ENCODE measurements at places on chromosomes 3 and 15.

DNA sequence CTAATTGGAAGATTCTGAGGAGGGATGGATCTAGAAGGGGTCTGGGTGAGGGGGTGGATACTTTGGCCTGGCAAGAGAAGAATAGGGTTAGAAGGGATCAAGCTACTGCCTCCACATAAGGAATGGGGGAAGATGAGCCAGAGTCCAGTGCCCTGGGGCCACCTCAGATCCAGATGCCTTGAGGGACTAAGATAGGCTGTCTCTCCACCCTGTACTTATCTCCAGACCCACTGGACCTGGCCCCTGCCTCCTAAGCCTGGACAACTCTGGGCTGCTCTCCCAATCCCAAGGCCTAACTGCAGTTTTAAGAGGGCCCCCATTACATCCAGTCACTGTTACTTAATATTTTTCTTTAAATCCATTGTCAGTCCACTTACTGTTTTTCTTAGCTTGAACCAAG lies 2.0 kb downstream of the DVL3 start:
- no peak for DNase-seq

GRCh38 chr15:31272558-31273257 lies 53.9 kb upstream of the KLF13 start:
- peak; percentile 91 for DNase-seq

GRCh38 chr15:78312957-78313356 lies 13.5 kb upstream of the SKIC8 start:
- DNase-seq, result no peak

DNA sequence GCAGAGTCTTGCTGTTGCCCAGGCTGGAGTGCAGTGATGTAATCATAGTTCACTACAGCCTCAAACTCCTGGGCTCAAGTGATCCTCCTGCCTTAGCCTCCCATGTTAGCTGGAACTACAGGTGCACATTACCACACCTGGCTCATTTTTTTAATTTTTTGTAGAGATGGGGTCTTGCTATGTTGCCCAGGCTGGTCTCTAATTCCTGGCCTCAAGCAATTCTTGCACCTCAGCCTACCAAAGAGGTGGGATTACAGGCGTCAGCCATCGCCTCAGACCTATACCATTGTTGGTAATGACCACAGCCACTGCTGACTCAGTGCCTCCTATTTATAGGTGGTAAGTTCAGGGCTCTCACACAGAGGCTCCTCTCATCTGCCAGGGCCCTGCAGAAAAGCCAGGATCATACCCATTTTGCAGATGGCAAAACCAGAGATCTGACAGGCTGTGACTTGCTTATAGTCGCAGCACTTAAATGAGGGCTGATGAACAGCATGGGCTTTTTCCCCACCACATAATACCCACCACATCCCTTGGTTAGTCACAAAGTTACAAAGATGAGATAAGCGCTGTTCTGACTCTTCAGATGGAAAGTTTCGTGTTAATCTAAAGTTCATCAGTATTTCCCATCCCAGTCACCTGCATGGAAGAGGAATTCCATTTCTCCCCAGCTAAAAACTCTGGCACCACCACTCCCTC lies 21.8 kb upstream of the SPATA12 start:
- DNase-seq, result no peak

DNA sequence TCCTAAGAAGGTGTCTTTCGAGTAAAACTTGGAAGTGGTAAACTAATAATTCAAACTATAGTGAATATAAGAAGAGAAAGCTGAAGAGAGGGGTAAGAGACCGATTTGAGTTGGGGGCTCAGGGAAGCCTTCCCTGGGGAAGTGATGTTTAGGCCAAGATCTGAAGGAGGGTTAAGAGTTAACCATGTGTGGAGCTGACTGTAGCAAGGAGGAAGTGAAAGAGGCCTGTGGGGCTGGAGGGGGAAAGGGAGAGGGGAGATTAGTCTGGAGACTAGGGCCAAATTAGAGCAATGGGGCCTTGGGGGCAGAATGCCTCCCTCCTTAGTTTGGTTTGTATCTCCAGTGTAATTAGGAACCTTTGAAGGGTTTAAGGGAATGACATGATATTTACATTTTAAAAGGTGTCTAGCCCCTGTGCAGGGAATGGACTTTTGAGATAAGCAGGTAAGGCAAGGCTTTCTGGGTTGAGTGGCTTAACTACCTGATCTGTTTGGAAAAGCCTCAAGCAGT lies 2.2 kb downstream of the ZNF592 start:
- DNase-seq, result no peak

GRCh38 chr3:7368597-7368996 lies 507.7 kb downstream of the GRM7 start:
- no peak for DNase-seq

DNA sequence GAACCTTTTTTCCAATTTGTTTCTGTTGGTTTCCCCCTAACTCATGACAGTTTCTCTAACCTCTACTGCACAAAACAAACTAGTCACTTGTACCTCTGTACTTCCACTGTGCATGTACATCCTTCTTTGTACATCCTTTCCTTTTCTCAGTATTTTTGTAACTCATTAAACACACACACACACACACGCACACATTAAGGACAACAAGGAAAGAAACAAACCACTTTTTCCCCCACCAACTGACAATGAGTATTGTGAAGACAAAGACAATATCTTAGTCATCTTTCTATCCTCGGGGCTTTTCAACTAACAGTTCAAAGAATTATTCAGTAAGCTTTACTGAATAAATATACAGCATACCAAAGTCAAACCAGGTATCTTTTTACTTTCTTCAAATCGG lies 170.5 kb downstream of the VPS13C start:
- no peak for DNase-seq

GRCh38 chr3:98717584-98717983 lies 45.6 kb upstream of the ST3GAL6 start:
- no peak for DNase-seq

DNA sequence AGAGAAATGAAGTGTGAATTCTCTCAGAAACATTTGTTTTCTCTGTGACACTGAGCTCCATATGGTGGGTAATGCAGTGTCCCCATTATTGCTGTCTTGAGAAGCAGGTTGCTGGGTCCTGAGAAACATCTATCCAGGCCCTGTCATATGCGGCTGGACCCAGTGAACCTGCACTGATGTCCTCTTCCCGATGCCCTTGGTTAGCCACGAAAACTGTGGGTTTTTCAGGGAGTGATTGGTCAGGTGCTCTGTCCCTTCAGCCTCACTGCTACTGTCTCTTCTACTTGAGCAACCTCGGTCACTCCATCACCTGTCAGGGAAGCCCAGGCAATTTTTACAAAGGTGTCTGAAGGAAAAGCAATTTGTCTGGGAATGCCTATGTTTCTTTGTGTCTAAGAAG lies 77.0 kb downstream of the SLC7A14 start:
- no peak for DNase-seq

GRCh38 chr15:51074926-51075325 lies 19.8 kb downstream of the TNFAIP8L3 start:
- DNase-seq, result no peak

- no peak for DNase-seq
Measured at GRCh38 chr3:29686889-29687592, 406.2 kb downstream of the RBMS3 start.

DNA sequence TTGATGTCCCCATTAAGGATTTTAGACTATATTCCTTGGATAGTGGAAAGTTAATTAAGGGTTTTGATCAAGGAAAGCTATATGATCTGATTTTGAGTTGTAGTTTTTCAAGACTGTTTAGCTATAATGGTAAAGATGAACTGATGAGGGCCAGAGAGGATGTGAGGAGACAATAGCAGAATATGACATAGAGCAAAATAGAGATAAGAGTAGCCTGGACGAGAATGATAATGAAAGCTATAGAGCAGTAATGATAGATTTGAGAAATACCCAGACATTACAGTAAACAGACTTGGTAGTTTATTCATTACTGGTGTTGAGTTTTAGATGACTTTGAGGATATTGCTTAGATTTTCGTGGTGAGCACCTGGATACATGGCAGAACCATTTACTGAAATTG lies 3.8 kb downstream of the SUCNR1 start:
- DNase-seq, result no peak

- no peak for DNase-seq
Measured at GRCh38 chr3:22297436-22297835, 546.4 kb upstream of the ZNF385D start.

GRCh38 chr3:102354818-102355515 lies 79.8 kb upstream of the ZPLD1 start:
- no peak for DNase-seq

- DNase-seq, result no peak
Measured at GRCh38 chr3:100060685-100061484, 53.4 kb downstream of the FILIP1L start.

- no peak for DNase-seq
Measured at GRCh38 chr15:38231436-38231835, 21.2 kb upstream of the SPRED1 start.

DNA sequence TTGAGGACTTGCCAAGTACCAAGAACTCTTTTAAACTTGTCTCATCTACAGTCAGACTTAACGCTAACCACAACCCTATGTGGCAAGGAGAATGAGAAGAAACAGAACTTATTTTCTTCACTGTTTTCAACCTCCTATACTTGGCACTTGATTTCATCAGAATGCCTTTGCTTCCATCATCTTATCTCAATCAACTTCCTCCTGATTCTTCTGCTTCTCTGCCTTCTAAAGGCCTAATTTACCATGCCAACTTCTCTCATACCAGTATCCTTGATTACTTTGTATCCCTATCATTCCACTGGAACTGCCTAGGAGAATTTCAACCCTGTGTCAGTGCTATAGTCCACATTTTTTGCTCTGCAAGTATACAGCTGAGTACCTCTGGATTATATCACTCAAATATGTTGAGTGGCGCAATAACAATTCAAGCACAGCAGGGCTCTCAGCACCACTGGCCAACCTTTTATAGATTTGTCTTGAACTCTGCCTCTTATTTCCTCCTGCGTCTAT lies 413.6 kb downstream of the ROBO1 start:
- no peak for DNase-seq

DNA sequence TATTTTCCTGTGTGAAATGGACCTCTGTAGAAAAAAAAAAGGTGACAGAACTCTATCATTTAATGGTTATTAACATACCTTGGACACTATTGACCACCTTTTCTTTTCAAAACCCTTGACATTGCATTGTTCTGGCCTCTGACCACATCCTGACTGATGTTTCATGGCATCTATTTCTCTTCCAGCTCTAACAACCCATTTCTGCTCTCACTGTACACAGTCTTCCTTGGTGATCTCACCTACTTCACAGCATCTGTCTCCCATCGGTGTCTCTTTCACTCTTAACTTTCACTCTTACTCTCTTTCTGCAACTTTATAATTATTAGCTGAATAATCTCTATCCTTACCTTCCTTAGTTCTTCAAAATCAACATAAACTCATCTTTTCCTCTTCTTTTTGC lies 217.4 kb upstream of the CD96 start:
- DNase-seq, result no peak

DNA sequence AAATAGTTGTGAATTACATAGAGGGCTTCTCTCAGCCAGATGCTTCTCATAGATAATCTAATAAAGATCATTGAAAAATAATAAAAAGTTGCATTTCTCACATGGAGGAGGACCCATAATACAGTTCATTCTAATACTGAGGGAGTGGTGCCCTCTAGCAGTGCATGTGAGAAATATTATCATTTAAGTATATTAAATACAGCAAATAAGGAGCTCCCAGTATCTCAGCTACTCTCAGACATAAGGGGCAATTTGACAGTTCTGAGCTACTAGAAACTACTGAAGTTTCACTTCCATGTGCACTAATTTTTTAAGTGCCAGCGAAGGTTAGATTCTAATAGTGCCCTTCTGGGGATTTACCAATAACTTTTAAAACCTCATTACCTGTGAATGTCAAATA lies 188.3 kb downstream of the IL5RA start:
- DNase-seq, result peak; percentile 49

GRCh38 chr15:68126396-68126795 lies 72.3 kb downstream of the PIAS1 start:
- DNase-seq, result no peak

DNA sequence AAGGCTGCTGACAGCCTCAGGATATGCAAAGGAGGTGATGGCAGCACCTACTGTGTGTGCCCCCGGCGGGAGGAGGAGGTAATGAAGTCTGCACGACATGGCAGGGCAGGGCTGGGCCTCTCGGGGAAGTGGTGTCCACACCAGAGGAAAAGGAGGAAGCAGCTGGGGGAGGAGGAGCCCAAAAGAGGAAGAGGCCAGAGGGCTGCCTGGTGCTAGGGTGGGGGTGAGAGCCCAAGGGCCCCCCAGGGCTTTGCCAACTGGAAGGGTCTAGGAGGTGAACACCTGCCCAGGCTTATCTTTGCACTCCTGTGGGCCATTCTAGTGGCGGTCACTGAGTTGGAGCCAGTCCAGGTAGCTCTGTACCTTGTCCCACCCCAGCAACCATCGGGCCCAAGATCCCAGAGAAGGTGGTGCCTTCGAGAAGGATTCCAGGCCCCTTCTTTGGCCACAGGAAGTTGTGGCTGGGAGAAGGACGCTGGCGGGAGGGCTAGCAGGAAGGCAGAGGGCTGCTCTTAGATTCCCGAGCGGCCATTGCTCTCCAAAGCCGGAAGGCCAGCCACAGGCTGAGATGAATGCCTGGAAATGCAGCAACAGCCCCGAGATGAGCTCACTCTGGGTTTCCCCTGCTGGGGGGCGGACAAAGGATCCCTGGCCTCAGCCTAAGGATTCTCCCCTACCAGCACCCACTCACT lies 7.0 kb downstream of the GNAI2 start:
- no peak for DNase-seq

DNA sequence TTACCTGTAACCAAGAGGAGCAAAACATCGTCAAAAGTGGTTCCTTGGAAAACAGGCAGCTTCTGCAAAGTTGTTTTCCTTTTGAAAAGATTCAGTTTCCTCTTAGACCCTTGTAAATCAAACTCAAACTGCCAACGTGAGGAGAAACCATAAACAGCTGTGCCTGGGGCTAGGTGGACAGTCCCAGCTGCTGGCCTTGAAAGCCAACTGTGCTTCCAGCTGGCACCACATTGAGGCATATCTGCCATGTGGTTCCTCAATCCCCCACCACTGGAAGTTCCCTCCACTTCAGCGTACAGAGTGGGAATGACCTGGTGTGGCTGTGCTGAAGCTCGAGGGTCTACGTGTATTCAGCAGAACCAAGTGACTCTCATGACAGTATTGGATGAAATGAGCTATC lies 40.9 kb downstream of the HRH1 start:
- no peak for DNase-seq
